ENCODE measurements at places on chromosomes 16 and 17.

DNA sequence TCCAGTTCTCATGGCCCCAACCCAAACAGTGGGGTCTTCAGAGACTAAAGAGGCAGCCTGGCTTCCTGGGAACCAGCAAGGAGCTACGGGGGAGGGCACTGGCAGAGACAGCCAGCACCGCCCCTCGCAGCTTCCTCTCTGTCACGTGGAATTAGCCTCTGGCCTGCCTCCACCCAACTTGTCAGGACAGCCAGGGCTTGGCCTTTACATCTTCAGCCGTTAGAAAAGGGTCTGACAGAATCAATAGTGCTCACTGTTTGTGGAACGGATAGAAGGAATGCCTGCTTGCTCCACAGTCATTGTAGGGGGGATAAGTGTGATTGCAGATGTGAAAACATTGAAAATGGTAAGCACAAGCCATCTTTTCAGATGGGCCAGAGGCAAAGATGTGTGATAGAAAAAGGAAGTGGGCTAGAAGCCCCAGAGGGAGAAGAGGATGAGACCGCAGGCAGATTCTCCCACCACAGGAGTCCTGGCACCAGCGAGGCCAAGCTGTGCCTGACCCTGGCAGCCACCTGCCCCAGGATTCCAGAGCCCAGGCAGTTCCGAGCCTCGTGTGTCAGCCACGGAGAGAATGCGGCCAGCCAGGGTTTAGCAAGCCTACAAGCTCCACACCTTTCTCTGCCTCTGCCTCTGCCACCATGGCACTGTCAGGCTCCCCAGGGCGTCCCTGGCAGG is 18.6 kb downstream of the GRIN2C start:
- no peak for DNase-seq

- DNase-seq, result no peak
Measured at GRCh38 chr16:66039793-66040192, 326.7 kb upstream of the CDH5 start.

- no peak for DNase-seq
Measured at GRCh38 chr17:59669411-59669810, 37.8 kb downstream of the PTRH2 start.

- DNase-seq, result no peak
Measured at GRCh38 chr16:9344508-9344907, 253.1 kb downstream of the HAPSTR1 start.

DNA sequence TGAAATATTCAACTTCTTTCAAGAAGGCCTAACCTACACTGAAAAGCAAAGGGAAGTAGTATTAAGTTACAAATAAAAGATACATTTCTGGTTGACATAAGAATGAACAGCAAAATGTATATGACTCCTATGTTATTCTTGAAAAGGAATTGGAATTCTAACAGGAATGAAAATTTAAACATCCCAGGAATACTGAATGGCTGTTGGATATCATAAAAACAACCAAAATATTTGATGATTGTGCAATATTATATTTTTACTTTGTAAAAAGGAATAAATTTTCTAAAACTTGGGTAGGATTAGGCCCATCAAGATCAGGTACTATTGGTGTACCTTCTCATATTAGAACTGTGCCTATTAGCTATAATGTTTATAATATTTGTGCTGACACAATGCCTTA is 50.0 kb downstream of the CYB5B start:
- DNase-seq, result no peak

DNA sequence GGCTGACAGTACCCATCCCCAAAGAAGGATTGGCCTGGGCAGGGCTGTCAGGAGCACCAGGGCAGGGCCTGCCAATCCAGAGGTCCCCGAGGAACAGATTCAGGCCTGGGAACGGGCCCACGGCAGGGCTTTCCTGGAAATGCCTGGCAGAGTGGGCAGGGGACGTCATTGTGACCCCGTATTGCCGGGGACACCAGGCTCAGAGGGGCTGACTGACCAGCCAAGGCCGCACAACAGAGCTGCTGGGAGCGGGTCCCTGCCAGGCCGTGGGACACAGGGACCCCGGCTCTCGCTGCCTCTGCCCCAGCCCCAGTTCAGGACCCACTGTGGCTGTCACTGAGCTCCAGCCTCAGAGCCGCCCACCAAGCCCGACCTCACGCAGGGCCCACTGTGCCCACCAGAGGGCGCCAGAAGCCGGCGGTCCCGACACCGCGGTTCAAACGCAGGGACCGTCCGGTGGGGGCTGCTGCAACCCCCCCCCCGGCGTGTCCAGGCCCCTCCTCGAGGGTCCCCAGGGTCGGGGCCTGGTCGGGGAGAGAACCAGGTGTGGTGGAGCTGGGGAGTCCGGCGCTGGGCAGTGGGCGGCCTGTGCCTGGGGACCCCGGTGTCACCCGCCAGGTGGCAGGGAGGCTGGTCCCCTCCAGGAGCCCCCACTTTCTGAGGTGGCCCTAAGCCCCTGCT is 15.2 kb upstream of the SSTR5 start:
- DNase-seq, result peak; percentile 56

DNA sequence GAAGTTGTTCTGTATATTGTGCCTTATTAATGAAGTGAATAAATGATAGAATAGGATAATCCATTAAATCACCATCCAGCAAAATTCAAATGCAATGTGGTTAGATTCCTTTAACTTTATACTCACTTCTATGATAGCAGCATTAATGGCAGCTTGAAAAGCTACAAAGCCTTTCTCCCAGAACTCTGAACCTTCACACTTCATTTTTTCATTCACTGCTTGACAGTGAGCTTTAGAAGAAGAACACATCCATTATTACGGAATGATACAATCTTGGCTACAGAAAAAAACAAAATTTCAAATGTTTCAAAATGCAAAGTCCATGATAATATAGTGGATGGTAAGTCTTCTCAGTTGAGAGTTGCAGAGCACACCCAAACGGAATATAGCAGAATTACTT is 16.4 kb downstream of the ABCA9 start:
- no peak for DNase-seq

DNA sequence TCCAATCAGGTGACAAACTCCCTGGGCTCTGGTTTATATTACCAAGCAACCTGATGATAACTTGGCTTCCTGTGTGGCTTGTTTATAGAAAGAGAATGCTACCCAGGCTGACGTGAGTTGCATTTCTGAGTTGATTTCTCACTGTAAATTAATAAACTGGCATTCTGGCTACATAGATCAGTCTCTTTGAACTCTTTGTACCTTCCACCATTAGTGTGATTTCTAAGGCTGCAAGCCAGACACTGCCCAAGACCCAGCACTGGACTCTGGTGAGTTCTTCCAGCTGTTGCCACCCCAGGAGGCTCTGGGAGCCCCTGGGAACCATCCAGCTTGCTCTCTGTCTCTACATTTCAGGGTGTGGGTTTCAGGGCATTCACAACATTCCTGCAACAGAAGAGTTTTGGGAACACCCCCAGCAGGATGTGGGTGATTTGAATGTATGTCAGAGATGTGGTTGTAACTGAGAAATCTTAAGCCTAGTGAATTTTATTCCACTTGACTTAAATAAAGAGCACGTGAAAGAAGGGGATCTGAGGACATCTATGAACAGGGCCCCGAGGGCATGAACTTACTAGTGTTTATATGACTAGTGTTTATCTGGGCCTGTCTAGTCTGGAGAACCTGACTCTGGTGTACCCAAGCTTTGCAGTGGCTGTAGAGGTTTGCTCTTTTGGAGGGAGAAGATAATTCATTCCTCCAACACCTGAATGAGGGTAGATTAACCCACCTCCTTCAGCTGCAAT is 30.3 kb upstream of the LRRC37A start:
- no peak for DNase-seq

DNA sequence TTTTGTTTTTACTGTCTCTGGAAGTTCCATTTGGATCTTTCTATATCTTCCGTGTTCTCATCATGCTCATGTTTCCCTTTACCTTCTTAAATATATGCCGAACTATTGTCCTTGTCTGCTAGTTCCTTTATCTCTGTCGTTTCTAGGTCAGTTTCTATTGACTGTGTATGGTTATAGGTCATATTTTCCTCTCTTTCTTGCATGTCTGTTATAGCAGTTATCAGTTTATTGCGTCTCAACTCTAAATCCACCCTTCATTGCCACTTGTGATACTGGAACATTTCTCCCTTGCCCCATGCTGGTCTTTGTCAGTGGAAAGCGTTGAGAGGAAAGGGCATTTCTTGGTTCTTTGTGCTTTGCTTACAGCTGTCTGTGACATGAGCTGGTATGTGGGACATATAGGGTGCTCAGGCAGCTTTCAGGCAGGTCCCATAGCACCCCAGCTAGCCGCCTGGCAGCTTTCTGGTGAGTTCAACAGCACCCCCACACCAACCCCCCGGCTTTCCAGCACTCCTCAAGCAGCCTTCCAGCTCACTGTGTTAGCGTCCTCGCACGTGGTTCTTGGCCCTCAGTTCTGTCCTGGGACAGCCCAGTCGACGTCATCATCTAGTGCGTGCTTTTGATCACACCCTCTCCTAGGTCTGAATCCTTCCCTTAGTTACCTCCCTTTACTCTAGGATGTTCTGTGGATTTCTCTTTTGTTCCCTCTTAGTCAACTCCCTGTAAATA is 15.4 kb upstream of the DNASE1 start:
- DNase-seq, result no peak

- no peak for DNase-seq
Measured at GRCh38 chr17:45170931-45171337, 9.3 kb downstream of the HEXIM2 start.

DNA sequence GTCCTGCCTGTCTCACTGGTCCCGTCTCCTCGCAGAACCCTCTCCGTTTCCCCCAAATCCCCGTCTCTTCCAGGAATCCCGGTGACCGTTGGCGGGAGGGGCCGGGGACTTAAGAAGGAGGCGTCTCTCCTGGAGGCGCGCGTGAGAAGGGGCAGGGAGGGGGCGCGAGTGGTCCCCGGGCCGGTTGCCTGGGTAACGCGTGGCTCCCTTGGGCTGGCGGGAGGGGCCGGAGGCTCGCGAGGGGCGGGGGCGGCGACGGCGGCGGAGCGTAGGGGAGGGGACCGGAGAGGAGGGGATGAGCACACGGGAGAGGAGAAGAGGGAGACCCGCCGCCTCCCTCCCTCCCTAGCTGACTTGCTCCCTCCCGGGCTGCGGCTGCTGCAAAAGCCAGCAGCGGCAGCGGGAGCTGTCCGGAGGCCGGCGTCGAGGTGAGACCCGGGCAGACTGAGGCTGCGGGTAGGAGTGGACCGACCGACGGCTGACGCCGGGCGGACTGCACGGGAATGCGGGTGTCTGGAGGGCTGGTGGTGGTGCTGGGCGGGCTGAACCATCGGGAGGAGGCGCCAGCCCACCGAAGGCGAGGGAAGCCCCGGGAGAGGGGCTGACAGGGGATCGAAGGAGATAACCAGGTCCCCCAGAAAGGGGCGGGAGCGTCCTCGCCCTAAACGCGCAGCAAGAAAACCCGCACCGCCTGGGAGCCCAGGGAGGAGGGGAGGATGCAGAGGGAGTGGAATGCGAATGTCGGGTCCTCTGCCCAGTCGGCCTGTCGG is at the start of gene PRRT2:
Gene PRRT2, plus strand, starts transcription at position 298 of the 770 bp plus-strand sequence. CDS start 862 bp downstream, outside the sequence.
- DNase-seq, result no peak

- DNase-seq, result no peak
Measured at GRCh38 chr16:3645504-3646347, 8.8 kb upstream of the DNASE1 start.

GRCh38 chr16:81410643-81411293 is 33.8 kb upstream of the CMIP start:
- DNase-seq, result no peak

GRCh38 chr17:79619196-79619595 is 8.3 kb upstream of the RBFOX3 start:
- no peak for DNase-seq

DNA sequence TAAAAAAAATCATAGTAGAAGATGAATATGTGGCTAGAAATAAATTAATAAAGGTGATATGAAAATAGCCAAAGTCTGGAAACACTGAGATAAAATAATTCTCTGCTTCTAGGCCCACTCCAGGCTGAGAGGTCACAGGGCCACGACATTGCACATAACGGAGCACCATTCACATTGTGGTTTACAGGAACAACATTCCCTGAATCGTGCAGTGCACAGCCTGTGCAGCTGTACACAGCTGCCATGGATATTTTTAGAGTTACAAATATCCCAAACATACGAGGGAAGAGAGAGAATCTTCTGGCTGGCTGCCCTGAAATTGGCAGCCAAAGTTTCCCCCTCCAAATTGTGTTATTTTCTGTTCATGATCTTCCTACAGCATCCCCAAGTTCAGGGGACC is 68.8 kb downstream of the GSG1L start:
- DNase-seq, result no peak

GRCh38 chr17:59769887-59770286 is 62.4 kb downstream of the VMP1 start:
- no peak for DNase-seq
